Glomerular endothelial cell (primary cell): ENCODE measurements at places on chromosomes 4 and X. TPM values are rescaled to one million over a fixed set of nuclear protein-coding genes. Genes with fewer than 3 reads are reported as not detected.

Gene IQCM
- total RNA-seq, result not detected in 2 replicates

Gene GRPR
- total RNA-seq, result 0.23 TPM in 1 of 2 replicates, not detected in the other

Gene ZNF711
- total RNA-seq, result 1.4 and 3.3 TPM in 2 replicates

Gene ZNF157
- not detected in 2 replicates for total RNA-seq

Gene MAGEC3
- not detected in 2 replicates for total RNA-seq

Gene FANCB
- 1.5 TPM in 2 replicates for total RNA-seq

GRCh38 chrX:96771486-96771885 lies 86.8 kb downstream of the DIAPH2 start:
- no peak for DNase-seq

GRCh38 chrX:23789386-23790154 lies 6.6 kb downstream of the SAT1 start:
- DNase-seq, result no peak

- no peak for DNase-seq
Observed at GRCh38 chr4:184448821-184449220, 25.5 kb downstream of the IRF2 start.

GRCh38 chr4:87901422-87901992 lies 68.7 kb downstream of the MEPE start:
- no peak for DNase-seq
